NCI-H2029 treated with DMSO at 0.1 percent for 48 hours (cell line): ENCODE measurements at places on chromosomes 3 and 15.

GRCh38 chr15:92647467-92648163 lies 8.0 kb downstream of the FAM174B start:
- no peak for DNase-seq

GRCh38 chr15:85751291-85752123 lies 43.2 kb downstream of the KLHL25 start:
- no peak for DNase-seq

GRCh38 chr3:169790687-169791429 lies 17.7 kb downstream of the MYNN start:
- no peak for DNase-seq

GRCh38 chr3:171383206-171384018 lies 76.8 kb downstream of the TNIK start:
- no peak for DNase-seq

DNA sequence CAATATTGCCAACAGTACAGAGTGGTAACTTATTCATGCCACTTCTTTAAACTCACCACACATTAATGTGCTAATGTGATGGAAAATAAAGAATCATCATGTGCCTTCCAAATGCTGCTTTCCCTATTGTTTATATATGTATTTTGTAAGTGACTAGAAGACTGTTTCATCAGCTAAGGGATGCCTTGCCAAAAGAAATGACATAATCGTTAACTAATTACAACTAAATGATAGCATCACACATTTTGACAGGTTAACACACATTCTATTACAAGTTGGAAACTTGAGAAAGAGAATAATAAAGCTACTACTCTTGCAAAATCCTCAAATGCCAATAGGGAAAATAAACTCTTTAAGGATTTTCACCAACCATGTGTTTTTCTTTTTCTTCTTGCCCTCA lies 329.9 kb upstream of the AGTR1 start:
- no peak for DNase-seq

DNA sequence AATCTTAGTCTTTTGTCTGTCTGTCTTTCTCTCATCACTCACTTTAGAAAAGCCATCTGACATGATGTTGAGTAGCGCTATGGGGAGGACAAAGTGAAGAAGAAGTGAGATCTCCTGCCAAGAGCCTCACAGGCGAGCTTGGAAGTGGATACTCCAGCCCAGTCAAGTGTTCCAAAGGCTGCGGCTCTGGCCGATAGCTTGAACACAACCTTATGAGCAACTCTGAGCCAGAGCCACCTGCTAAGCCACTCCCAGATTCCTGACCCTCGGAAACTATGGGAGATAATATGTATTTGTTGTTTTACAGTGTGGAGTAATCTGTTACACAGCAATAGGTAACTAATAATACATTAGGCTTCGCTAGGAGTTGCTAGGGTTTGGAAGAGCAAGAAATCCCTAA lies 76.2 kb downstream of the MB21D2 start:
- DNase-seq: peak; percentile 49

GRCh38 chr3:183845090-183845489 lies 19.7 kb upstream of the MAP6D1 start:
- no peak for DNase-seq

GRCh38 chr15:99343881-99344551 lies 92.7 kb downstream of the LRRC28 start:
- no peak for DNase-seq

GRCh38 chr3:61961900-61962299 lies 400.5 kb downstream of the PTPRG start:
- DNase-seq: no peak

GRCh38 chr15:91946075-91946474 lies 92.6 kb downstream of the SLCO3A1 start:
- no peak for DNase-seq

- DNase-seq: no peak
Measured at GRCh38 chr15:96320703-96321638, 9.5 kb upstream of the NR2F2 start.

GRCh38 chr3:194137008-194137505 lies 1.1 kb downstream of the HES1 start:
- DNase-seq: peak; percentile 71

DNA sequence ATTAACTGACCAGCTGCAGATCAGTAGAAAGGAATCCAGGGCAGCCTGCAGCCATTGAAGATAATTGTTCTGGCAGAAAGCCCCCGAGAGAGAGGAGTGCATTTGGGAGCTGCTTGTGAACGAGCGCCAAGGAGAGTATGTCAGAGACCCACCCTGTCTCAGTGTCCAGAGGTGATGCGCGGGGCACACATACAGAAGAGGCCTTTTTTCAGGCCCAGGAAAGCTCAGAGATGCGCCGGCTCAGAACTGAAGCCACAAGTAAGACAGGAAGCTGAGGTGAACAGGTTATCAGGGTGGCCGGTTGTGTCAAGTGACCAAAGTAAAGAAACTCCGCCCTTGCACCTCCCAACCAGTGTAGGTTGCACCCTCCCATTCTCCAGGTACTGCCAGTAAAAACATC lies 59.8 kb upstream of the HEG1 start:
- DNase-seq: no peak

DNA sequence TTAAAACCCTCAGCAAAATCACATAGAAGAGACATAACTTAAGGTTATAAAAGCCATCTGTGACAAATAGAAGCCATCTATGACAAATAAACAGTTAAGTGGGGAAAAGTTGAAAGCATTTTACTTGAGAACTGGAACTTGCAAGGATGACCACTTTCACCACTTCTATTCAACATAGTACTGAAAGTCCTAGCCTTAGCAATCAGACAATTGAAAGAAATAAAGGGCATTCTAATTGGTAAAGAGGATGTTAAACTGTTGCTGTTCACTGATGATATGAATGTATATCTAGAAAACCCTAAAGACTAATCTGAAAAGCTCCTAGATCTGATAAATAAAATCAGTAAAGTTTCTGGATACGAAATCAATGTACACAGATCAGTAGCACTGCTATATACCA lies 186.9 kb upstream of the SATB1 start:
- DNase-seq: no peak

DNA sequence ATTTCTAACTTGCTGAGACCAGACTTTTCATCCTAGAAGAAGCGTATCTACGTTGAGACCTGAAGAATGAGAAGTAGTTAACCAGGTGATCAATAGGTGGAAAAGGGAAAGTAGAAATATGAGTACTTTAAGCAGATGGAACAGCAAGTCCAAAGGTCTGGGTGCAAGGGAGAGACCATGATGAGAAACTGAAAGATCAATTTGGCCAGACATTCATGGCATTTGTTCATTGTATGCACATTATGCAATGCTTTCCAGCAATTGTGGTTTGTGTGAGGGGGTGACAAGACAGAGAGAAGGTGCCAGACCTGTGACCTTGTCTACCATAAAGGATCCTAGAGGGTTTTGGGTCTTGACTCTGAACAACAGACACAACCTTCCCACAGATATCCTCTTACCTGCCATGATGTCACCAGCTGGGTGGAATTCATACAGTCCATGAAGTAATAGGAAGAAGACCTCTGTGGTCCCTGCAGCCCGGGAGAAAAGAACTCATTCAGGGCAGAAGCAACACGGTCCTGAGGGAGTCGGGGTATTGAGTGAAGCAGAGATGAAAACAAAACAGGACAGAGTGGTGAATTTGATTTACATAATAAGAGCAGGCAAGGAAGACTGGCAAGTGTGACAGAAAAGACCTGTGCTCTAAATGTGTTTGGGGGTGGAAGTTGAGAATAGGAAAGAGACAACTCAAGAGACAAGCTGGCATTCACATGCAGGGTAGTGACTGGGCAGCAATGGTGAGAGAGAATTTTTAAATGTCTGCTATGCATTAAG lies 63.4 kb upstream of the PSMD6 start:
- no peak for DNase-seq

DNA sequence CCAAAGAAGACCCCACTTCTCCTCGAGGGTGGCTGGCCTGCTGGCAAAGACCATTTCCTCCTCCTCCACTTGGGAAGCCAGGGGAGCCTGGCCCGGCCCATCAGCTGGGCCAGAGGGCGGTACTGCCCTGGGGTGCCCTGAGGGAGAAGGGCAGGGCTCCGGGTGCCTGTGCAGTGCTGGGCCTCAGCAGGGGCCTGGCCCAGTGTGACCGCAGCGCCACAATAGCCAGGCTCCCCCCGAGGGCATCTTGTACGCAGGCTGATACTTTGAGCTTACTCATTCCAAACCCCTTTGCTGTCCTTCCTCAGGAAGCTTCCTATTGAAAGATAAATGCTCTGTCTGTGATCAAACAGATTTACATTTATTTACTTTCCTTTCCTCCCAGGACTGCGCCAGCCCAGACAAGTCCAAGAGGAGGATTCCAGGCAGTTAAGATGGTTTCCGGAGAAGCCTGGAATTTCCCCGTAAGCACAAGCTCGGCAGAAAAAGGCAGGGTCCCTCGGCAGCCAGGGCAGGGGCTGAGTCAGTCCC lies 240.1 kb downstream of the XXYLT1 start:
- no peak for DNase-seq

DNA sequence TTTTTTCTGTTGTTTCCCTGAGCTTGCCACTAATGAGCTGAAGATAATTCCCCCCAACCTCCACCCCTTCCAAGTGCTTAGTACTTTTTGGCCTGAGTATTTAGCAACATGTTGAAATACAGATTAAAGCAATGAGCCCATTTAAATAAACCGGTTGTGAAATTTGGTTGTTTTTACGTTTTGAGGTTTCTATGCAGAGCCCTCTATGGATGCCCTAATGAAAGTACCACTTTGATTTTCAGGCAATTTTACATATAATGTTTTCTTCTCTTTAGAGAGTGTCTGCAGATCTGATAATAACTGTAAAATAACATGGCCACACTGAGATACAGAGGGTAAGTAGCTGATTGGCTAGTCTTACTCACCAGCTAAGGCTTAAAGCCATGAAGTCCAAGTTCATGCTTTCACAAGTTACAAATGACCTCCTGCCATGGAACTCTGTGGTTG lies 139.4 kb upstream of the SLC7A14 start:
- DNase-seq: no peak

DNA sequence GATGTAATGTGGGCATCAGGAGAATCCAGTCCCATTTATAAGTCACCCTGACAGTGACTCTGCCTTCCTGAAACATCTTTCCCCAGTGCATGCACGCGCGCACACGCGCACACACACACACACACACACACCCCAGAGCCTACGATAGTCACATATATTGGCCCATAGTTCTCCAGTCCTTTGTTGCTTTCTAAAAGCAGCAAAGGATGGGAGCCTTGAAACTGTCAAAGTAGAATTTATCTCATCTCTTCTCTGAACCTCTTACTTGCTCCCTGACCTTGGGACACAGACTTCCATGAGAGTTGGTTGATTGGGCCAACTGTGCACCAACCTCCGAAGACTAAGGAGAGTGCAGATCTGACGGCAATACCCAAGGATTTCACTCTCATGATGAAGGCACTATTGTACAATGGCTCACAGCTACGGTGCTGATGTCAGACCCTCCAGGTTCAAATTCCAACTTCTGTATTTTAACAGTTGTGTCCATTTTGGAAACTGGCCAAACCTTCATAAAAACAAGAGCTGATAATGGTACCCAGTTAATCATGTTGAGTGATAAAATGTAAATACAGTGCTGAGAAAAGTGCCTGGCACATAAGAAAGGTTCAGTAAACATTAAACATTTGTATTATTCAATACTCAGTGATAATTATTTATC lies 8.3 kb downstream of the CPA3 start:
- peak; percentile 27 for DNase-seq
